ENCODE measurements at places on chromosomes 2 and 18. TPM values are rescaled to one million over a fixed set of nuclear protein-coding genes. Genes with fewer than 3 reads are reported as not detected.

The EFHD1 gene
- total RNA-seq, result 1.8 TPM

- peaks cover 41% of the 10 kb centered on the region for H3K4me1 ChIP-seq
- no peak overlapping the region for H3K4me3 ChIP-seq
- H3K27me3 ChIP-seq, result no peaks in the 10 kb centered on the region
- peaks cover 23% of the 10 kb centered on the region for H3K36me3 ChIP-seq
- no peak overlapping the region for H3K27ac ChIP-seq
These were observed 61.6 kb downstream of the POLR1A start for GRCh38 chr2:86044045-86044444.

The GREB1L gene
- total RNA-seq, result not detected

DNA sequence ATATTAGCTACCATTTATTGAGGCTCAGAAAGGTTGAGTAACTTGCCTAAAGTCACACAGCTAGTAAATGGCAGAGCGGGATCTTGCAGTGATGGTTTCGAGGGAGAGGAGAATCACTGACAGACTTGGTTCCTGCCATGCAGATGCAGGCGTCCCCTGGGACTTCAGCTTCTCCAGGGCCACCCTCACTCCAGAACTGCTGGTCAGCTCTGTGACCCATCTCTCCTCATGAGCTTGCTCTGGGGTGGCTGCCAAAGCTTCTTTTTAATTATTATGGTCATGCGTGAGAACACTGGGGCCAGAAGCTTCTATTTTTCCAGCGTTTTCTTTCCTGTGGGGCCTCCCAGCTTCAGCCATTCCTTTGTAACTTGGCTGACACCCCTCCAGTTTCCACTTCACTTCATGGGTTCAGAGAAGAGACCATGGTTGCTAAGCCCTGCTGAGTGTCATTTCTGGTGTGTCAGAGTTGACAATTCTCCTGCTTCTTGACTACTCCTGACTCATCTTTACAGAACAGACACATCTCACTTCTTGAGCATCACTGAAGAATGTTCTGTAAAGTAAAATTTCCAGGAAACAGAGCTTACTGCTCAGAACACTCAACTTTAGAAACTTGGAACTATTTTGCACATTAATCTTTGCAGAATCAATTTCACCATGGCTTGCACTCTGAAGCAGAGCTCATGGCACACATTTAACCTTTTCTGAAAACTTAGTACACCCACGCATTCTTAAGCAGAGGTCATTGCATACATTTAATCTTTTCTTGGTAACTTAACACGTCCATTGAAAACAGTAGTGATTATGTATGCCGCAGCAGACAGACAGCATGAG lies 70.4 kb downstream of the IL1R2 start:
- DNase-seq, result peak; percentile 49
- peak overlapping the region; percentile 15 for H3K4me3 ChIP-seq
- H3K27me3 ChIP-seq, result peaks cover 24% of the 10 kb centered on the region
- H3K27ac ChIP-seq, result peak overlapping the region; percentile 22

The LRATD1 gene
- total RNA-seq, result not detected

DNA sequence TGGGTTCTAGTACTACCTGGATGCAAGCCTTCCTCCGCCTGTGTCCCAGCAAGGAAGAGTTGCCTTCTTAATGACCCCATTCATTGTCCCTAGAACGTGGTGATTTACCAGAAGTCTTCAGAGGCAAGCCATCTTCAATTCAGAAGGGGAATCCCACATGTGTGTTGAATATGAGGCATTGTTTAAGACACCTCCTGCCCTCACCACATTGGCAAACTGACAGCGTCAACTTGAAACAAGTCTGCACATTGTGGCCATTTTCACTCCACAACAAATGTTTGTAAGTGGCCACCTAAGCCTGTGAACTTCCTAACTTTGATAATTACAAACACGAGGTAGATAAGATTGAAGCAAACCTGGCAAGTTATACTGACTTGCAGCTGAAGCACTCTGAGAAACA lies 83.7 kb downstream of the TCF7L1 start:
- no peak overlapping the region for H3K27ac ChIP-seq
- DNase-seq, result peak; percentile 20
- H3K36me3 ChIP-seq, result no peaks in the 10 kb centered on the region
- no peak overlapping the region for H3K4me3 ChIP-seq

The B3GNT7 gene
- total RNA-seq, result 0.34 TPM

GRCh38 chr2:40043641-40044040 lies 264.6 kb upstream of the THUMPD2 start:
- H3K4me1 ChIP-seq, result no peaks in the 10 kb centered on the region
- H3K27ac ChIP-seq, result no peak overlapping the region
- DNase-seq, result no peak
- peaks cover 26% of the 10 kb centered on the region for H3K27me3 ChIP-seq
- peaks cover 7% of the 10 kb centered on the region for H3K36me3 ChIP-seq

DNA sequence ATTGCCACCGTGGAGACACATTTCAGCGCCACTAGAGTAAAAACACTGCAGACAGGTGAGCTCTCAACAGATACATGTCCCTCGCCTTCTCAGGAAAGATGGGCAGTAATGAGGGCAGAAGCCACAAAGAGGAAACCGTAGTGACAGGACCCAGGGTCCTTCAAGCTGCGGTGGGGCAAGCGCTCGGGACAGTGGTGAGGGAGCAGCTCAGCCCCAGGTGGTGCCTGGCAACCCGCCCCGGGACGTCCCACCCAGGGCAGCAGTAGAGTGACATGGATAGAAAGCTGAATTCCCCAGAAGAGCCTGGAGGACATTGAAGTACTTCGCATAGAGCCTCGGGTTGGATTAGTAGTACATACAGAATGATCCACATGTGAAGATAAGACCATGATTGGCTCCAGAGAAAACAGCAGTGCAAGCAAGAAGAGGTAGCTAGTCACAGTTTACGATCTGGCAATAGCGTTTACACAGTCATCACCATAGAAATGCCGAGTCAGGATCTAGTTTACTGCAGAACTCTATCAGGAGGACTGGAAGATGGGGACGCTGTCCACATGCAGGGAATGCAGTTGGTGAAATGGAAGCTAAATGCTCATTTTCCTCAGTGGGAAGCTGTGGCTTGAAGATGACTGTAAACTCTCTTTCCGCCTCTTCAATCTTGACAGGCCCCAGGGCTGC lies 37.4 kb upstream of the ALPP start:
- H3K4me1 ChIP-seq, result peaks cover 4% of the 10 kb centered on the region
- no peaks in the 10 kb centered on the region for H3K27me3 ChIP-seq
- H3K4me3 ChIP-seq, result no peak overlapping the region
- no peak for DNase-seq
- H3K36me3 ChIP-seq, result no peaks in the 10 kb centered on the region

- H3K27ac ChIP-seq, result no peak overlapping the region
- no peaks in the 10 kb centered on the region for H3K4me1 ChIP-seq
- H3K36me3 ChIP-seq, result no peaks in the 10 kb centered on the region
- no peak overlapping the region for H3K4me3 ChIP-seq
- no peak for DNase-seq
- H3K27me3 ChIP-seq, result no peaks in the 10 kb centered on the region
These were observed 184.0 kb downstream of the SCG2 start for GRCh38 chr2:223418131-223418530.

The STARD6 gene
- total RNA-seq, result 0.23 TPM

DNA sequence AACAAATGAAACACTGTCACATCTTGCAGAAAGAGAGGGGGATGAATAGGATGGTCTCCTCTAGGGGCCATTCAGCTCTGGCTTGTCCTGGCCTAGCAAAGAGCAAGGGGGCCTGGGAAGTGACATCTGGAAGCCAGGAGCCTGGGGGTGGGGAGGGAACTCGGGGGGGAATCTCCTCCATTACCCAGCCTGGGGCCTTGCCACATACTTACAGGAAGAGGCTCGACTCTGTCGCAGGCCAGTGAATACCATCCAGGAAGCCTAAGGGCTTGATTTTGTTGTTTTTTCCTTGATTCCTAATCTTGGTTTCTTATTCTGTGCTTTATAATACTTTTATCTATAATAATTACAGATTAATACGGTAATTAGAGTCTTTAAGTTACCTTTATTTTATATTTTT lies 797.5 kb upstream of the ID2 start:
- H3K27me3 ChIP-seq, result no peaks in the 10 kb centered on the region
- H3K27ac ChIP-seq, result no peak overlapping the region
- peaks cover 6% of the 10 kb centered on the region for H3K4me1 ChIP-seq
- no peaks in the 10 kb centered on the region for H3K36me3 ChIP-seq

GRCh38 chr2:217625557-217626169 lies 377.1 kb downstream of the TNS1 start:
- no peak overlapping the region for H3K27ac ChIP-seq
- H3K27me3 ChIP-seq, result no peaks in the 10 kb centered on the region
- no peaks in the 10 kb centered on the region for H3K36me3 ChIP-seq
- DNase-seq, result no peak
- H3K4me3 ChIP-seq, result no peak overlapping the region

DNA sequence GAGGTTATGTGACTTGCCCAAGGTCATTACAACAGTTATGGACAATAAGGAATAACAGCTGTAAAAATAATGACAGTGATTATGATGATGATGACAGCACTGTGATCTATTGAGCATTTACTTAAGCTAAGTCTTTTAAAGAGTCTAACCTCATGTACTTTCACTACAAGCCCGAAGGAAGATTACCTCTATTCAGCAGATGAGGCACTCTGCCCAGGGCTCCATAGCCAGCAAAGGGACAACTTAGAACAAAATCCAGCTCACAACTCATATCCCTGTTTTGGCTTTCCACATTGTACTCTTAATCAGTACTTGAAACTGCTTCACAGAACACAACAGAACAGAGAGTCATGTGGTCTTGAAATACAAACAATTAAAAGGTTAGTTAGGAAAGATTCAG lies 290.2 kb downstream of the ZNF385B start:
- no peaks in the 10 kb centered on the region for H3K27me3 ChIP-seq
- DNase-seq, result no peak
- H3K4me3 ChIP-seq, result no peak overlapping the region
- H3K36me3 ChIP-seq, result no peaks in the 10 kb centered on the region
